ENCODE measurements at places on chromosomes 7 and 10.

DNA sequence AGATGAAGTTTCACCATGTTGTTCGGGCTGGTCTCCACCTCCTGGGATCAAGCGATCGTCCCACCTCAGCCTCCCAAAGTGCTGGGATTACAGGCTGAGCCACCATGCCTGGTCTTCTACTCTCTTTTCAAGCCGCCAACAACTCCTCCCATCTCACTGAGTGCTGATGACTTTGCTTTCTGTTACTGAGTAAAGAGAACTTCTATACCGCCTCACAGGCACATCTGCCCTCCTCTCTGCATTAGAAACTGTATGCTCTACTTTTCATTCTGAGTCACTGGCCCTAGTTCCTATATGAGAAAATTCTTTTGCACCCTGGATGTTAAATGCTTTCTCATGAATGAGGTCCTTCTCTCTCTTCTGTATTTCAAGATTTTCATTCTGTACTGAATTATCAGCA, 2.2 kb upstream of the ZNF239 start:
- DNase-seq = no peak

DNA sequence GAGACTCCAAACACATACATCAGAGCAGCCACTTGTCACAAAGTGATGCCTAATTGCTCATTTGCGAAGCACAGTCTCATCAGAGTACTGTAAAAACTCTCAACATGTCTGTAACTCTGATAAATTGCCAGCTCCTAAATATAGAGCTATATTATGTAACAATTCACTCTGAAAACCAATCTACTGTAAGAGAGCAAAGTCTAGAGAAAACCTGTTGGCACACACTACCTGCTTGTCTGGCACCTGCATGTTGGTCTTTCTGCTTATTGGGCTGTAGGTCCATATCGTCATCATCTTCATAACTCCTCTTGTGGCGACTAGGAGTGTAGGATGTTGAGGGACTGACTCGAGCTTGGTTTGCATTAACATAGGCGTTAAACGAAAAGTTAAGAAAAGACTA, 19.8 kb downstream of the MCMBP start:
- no peak for DNase-seq

DNA sequence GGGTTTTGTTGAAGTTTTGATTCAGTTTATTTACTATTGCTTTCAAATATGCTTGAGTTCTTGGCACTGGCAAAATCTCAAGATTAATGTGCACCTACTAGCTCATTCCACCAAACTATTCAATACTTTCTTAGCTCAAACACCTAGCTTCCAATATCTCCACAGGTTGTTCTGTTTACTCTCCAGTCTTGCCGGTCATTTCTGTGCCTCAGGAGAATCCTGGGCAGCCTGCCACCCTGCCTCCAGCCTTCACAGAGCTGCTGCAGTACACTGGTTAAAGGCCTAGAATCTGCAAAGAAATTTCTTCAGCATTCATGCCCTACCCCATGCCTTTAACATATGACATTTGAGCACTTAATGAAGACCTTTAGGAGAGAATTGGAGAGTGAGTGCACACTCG, 4.0 kb upstream of the TMEM106B start:
- DNase-seq = no peak

DNA sequence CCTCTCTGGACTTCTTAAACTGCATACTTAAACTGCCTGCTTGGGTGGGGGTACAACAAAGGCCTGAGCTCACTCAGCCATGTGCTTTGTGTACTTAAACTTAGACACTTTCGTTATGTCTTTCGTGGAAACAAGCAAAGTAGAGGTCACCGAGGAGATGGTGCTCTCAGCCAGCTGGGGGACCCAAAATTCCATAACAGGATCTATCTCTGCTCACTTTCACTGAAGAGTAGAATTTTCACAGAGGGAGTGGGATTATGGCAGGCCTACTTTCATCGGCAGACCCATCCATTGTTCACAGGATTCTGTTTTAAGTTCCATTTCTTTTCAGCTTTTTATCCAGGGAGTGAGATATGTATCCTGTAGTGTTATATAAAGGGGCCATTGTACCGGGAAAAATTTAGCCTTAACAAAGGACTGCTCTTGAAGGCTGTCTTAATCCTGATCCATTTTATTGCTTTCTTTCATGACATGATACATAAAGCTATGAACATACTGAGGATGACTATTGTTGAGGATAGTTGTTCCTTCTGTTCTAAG, 370.0 kb upstream of the GHITM start:
- DNase-seq = peak; percentile 11

GRCh38 chr10:1359626-1359955, 303.4 kb downstream of the WDR37 start:
- no peak for DNase-seq

DNA sequence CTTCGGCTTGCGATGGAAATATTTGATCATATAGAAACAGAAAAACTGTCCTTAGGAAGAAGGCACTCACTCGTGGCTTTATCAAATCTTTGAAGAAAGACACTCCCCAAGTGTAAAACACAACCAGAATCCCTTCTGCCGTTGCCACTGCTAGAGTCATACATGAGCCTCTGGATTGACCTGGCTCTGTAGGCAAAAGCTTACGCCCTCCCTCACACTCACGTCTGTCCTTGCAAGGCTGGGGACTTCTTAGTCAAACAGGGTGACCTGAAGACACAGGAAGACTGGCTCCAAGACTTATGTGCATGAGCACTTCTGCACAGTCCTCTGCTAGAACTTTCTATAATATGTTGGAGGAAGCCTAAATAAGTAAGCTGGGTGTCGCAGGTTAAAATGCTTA, 135.4 kb upstream of the MDFIC start:
- DNase-seq = no peak

DNA sequence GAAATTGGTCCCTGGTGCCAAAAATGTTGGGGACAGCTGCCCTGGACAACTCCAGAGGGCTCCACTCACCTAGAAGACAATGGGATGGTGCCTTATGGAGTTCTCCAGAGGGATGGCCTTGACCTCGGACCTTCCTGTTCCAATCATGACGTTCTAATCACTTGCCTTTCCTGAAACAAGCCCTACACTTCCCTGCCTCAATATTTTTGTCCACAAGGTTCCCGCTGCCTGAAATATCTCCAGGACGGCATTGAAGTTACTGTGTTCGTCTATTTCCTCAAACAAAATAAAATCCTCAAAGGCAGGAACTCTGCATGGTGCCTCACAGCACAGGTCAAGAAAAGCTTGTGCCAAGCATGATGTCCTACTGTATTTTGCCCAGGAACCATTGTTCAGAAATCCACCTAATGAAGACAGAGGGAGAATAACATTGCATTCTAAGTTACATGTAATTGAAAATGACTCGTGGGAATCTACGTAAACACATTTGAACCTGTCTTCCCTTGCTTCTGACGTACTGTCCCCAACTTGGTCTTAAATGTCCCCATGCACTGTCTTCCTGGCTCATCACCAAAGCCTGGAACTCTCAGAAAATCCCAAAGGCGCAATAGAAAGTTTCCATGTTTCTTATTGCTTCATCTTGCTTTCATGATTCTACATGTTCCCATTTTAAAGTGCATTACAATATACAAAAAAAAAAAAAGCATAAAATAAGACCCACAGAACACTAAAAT, 342.3 kb upstream of the NRP1 start:
- DNase-seq = no peak

GRCh38 chr7:92934096-92934495, 97.7 kb upstream of the CDK6 start:
- DNase-seq = peak; percentile 53

- DNase-seq = peak; percentile 71
These were observed 106.6 kb upstream of the TNS3 start for GRCh38 chr7:47688311-47689100.

GRCh38 chr7:9498303-9498702, 1064.9 kb downstream of the NXPH1 start:
- no peak for DNase-seq

DNA sequence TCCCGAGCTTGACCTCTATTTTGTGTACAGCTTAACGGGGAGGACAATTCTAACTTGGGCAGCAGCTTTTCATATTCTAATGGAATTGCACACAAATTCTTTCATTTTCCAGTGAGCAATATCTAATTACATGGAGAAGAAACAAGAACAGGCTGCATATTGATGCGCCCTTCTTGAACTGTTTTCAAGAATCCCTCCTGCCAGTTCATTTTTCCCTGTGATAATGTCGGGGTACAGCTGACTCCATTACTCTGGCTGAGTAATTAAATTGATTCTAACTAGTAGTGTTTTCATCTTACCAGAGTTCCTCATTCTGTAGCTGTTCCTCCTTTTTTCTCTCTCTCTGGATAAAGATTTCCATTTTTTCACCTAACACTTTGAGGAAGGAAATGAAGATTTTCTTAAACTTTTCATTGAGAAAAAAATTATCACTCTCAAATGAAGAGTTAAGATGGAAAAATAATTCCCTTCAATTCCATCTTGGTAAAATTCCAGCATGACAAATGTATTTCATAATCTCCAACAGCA, 190.9 kb downstream of the FANK1 start:
- DNase-seq = no peak

GRCh38 chr10:61752111-61753011, 89.6 kb downstream of the CABCOCO1 start:
- DNase-seq = no peak

GRCh38 chr7:130491841-130492522, at the start of gene MEST:
TSS of gene MEST (plus strand) at chr7:130492085. CDS start at chr7:130492314, 229 bp downstream.
- peak; percentile 81 for DNase-seq

GRCh38 chr10:89207181-89207800, at the start of gene CH25H:
TSS of gene CH25H (minus strand) at chr10:89207317. CDS start at chr10:89207292, 25 bp downstream.
- DNase-seq = peak; percentile 89

GRCh38 chr10:60497364-60497763, 107.7 kb upstream of the ANK3 start:
- DNase-seq = no peak

- DNase-seq = no peak
These were observed 730.8 kb downstream of the PHTF2 start for GRCh38 chr7:78529392-78529791.

GRCh38 chr7:15546272-15546792, 15.5 kb downstream of the AGMO start:
- DNase-seq = no peak

GRCh38 chr10:11286261-11286852, 268.7 kb downstream of the CELF2 start:
- no peak for DNase-seq

GRCh38 chr7:151142686-151143040, 24.8 kb downstream of the GBX1 start:
- peak; percentile 75 for DNase-seq

DNA sequence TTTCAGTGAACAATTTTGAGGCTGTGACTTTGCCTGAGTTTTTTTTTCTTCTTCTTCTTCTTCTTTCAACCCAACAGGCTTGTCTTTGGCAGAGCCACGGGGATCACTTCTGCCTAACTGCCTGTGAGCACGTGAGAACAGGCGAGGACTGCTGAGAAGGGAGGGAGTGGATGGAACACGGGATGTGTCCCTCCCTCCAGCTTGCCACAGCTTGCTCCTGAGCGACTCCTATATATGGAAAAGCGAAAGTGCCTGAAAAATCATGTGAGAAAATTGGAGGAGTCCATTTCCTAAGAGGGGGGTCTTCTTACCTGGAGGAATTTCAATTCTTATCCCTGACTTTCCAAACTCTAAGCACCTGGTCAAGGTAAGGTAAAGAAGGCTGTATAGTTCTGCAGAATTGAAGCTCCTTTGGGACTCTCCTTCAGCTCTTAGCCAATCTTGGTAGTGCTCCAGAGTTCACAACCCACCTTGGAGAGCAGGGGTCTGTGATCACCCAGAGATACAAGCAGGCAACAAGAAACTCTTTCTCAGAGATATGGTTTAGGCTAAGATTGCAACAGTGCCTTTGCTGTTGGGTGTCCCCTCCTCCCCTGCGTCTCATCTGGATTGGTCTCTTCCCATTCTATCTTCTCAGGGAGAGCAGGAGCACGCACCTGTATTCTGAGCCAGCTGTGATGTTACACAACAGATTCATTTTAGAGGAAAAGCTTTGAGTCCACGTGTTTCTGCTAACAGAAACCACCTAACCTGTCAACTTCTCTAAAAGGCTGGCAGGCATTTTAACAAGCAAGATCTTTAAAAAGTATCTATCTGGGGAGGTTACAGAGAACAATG, at the start of gene MAT1A:
Gene MAT1A (minus strand): TSS at position 208 of the 837 bp plus-strand sequence. CDS start 235 bp downstream, outside the sequence.
- DNase-seq = no peak

DNA sequence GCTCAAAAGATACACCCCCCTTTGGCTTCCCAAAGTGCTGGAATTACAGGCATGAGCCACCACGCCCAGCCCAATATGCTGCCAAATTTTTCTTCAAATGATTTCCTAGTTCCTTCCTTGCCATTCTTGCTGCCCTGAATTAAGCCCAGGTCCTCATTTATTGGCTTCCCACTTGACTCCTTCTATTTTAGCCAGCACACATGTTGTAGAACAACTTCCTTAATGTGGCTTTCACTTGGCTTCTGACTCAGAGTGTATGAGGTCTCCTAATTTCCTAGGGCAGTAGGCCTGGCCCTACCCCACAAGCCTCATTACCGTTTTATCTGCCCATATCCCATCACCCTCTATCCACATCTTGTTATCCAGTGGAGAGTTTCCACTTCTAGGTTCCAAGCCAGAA, 21.8 kb upstream of the HIPK2 start:
- no peak for DNase-seq

DNA sequence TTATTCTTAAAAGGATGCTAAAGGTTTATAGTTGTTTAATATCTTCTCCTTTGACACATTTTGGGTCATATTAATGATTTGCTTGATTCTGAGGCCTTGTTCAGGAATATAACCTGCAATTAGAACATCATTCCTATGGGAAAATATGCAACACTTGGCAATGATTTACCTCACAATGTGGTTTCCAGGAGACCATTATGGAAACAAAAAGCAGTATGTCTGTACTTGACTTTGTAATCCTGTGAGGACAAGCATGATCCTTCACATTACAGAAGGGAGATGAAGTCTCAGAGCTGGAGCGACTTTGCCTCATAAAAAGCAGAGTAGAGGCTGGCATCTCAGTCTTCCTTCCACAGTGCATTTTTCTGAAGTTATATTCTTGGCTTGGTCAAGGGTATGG, 57.0 kb upstream of the CDCA7L start:
- DNase-seq = no peak

DNA sequence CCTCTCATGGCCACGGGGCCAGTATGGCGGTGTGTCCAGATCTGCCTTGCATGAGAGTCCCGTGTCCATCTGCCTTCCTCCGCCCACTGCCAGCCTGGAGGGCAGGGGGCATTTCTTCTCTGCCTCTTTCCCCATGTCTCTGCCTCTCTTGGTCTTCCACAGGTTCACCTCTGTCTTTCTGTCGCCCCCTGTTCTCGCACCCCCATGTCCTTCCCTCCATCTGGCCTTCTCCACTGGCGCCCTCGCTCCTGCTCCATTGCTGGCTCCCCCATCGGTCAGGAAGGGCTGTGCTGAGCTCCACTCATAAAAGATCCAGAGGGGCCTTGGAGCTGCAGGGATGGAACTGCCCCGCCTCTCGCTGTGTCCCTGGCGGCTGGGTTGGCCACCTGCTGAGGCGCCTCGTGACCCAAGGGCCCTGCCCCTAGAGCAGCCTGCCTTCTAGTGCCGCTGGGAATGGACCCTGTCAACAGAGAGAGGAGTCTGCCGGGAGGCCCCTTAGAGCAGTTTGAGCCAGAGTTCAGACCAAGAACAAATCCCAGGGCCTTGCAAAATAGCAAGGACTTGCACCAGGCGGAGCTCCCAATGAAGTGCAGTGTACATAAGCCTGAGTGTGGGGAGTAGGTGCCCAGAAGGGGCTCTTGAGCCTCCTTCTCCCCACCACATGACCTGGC, 42.0 kb downstream of the GOLGA7B start:
- no peak for DNase-seq

- peak; percentile 68 for DNase-seq
These were observed 130.9 kb upstream of the MKLN1 start for GRCh38 chr7:131196803-131197202.

- no peak for DNase-seq
These were observed 9.4 kb downstream of the SLC35B4 start for GRCh38 chr7:134307320-134307719.
